Left renal cortex interstitium (tissue), 4 donors: ENCODE measurements at places on chromosomes 5 and 9. TPM values are rescaled to one million over a fixed set of nuclear protein-coding genes. Genes with fewer than 3 reads are reported as not detected.

DNA sequence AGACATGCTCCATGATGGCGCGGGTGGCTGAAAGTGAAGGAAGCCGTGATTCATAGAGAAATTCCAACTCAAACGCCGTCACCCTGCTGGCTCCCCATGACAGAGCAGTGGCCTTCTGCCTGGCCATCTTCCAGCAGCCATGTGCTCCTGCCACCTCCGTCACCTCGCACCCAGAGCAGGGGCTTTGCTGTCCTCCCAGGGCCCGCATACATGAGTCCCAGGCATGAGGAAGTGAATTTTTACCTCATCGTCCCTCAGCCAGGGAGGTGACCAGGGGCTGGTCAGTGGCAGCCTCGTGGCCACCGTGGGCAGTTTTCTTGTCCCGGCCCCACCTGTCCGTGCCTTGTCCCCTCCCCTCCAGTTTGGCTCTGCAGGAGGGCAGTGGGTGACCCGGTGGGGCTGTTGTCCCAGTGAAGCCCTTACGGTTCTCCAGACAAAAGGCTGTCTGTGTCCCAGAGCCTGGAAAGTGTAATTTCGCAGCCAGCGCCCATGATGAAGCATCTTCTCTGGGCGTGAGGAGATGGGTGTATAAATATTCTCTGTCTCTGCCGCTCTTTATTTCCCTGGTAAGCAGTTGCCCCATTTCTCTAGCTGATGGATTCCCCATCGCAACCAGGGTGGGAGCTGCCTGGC is 124.0 kb upstream of the LMX1B start:
- no peak for DNase-seq

DNA sequence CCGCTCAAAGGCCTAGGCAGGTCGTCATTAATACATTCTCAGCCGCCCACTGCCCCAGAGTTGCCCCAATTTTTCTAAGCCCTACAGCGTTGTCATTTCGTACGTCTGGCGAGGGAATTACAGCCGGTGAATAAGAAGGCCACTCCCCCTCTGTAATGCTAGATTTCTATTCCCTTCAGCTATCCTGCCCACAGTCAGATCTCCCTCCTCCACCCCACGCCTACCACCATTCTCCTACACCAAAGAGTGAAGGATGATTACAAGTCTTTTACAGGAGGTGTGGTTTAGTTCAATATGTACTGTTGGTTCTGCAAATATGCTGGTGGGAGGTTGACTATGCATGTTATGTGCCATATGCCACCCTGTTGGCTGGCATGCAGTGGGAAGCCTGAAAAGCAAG is 83.7 kb upstream of the SMIM15 start:
- no peak for DNase-seq

DNA sequence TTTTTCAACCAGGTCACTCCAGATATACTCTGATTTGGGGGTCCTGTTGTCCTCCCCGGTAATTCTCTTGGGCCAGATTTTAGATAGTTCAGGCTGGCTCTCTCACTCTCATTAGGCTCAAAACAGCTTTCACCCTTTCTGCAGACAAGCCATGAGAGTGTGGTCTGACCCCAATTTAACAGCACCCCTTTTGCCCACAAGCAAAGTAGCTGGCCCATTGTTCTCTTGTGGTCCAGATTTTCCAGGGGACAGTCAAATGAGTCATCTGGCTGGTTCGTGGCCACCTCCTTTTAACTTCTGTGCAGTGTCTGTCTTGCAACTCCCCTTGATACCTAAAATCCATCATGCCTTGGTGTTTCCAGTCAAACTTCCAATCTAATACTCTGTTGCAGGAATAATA is 16.5 kb downstream of the BHMT2 start:
- no peak for DNase-seq

The SLC34A3 gene
- 4.4 TPM for polyA plus RNA-seq

The IFNB1 gene
- polyA plus RNA-seq: not detected

The TAF11L5 gene
- not detected for polyA plus RNA-seq

The STPG3 gene
- 1.3 TPM for polyA plus RNA-seq

The SYK gene
- 27.8 TPM for polyA plus RNA-seq

DNA sequence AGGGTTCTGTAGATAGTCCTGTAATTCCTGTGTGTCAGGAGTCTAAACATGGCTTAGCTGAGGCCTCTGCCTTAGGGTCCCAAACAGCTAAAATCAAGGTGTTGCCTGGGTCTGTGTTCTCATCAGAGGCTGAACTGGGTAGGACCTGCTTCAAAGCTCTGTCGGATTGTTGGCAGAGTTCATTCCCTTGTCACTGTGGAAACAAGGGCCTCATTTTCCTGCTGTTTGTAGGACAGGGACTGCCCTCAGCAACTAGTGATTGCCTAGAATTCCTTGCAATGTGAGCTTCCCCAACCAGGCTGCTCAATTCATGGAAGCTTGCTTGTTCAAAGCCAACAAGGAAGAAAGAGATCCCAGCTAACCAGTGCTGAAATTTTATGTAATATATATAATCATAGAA is 283.2 kb downstream of the DNAH5 start:
- DNase-seq: no peak

DNA sequence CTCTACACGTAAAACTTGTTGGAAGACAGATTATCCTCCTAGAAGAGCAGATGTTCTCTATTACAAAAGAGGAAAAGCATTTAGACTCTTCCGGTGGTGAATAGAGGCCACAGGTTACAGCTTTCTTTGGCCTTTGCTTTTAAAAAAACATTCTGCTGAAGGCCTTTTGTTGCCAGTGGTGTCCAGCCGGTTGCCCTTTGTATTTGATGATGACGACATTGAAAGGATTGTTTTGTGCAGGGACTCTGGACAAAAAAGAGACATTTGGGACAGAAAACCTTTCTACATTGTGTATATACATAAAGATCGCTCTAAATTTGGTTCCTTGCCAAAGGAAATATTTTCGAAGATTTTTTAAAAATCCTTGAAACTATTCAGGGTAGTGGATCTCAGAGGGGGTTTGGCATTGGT is 180.3 kb downstream of the C9orf152 start:
- DNase-seq: no peak

- DNase-seq: no peak
These were observed 602.4 kb upstream of the CLINT1 start for GRCh38 chr5:158461240-158461854.

The TIMD4 gene
- 0.46 TPM for polyA plus RNA-seq

GRCh38 chr9:122331523-122331927 is 39.3 kb upstream of the PTGS1 start:
- DNase-seq: no peak

DNA sequence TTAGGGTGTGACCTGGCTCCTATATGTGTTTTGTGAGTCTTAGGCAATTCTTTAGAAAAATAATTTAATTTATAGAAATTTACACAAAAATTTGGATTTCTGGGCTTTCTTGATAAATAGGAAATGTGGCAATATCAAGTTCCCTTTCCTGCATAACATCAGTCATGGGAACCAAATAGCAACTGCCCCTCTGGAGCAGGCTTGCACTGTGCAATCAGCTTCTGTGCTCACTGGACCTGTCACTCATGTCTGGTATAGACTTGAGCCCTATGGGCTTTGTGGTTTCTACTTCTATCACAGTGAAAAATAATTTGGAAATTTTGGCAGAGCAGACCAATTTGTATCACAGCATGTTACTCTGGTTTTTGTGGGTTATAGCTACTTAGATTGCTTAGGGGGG is 131.7 kb downstream of the ADGRV1 start:
- DNase-seq: no peak
